WERI-Rb-1 (cell line): ENCODE measurements at places on chromosomes 11 and 22.

GRCh38 chr11:122656073-122656630, 630 bp downstream of the UBASH3B start:
- peak; percentile 16 for DNase-seq

- no peak for DNase-seq
Measured at GRCh38 chr22:49817359-49817758, 10.3 kb downstream of the BRD1 start.

- peak; percentile 17 for DNase-seq
Measured at GRCh38 chr11:33940538-33940815, 48.6 kb upstream of the LMO2 start.

DNA sequence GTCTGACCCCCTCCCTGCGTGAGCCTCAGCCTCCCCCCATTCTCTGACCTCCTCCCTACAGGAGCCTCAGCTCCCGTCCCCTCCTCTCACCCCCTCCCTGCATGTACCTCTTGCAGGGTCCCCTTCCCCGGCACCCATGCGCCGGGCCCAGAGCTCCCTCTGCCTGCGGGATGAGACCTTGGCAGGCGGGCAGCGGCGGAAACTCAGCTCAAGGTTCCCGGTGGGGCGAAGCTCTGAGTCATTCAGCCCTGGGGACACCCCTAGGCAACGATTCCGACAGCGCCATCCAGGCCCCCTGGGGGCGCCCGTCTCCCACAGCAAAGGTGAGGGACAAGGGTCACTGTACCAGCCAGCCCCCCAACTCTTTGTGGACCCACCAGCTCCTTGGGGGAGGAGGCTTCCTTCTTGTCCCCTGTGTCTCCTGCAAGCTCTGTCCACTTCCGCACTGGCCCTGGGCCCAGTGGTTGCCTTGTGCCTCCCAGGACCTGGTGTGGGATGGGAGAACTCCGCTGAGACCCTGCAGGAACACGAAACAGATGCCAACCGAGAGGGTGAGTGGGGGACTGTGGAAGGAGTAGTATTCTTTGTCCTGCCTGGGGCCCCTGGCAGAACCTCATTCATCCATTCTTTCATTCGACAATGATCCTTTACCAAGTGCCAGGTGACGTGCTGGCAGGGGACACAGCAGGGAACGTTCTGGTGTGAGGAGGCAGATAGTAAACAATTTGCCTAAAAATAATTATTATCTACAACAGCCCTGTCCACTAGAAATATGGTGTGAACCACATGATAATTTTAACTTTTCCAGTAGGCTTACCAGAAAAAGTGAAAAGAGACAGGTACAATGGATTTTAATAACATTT, 3.7 kb upstream of the RPS6KA4 start:
- peak; percentile 87 for DNase-seq

- peak; percentile 74 for DNase-seq
Measured at GRCh38 chr11:12086271-12087074, 23.9 kb upstream of the MICAL2 start.

GRCh38 chr11:61756452-61757212, 4.2 kb downstream of the MYRF start:
- no peak for DNase-seq

DNA sequence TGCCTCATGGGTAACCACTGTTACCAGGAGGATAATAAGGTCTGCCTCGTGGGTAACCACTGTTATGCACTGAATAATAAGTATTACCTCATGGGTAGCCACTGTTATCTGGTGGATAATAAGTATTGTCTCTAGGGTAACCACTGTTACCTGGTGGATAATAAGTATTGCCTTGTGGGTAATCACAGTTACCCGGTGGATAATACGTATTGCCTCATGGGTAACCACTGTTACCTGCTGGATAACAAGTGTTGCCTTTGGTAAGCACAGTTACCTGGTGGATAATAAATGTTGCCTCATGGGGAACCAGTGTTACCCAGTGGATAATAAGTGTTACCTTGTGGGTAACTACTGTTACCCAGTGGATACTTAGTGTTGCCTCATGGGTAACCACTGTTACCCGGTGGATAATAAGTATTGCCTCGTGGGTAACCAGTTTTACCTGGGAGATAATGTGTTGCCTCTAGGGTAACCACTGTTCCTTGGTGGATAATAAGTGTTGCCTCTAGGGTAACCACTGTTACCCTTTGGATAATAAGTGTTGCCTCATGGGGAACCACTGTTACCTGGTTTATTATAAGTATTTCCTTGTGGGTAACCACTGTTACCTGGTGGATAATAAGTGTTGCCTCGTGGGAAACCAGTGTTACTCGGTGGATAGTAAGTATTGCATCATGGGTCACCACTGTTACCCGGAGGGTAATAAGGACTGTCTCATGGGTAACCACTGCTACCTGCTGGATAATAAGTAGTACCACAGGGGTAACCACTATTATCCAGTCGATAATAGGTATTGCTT, 10.6 kb upstream of the NXPE4 start:
- no peak for DNase-seq

- DNase-seq: no peak
Measured at GRCh38 chr11:95917193-95918036, 6.5 kb downstream of the MTMR2 start.

- DNase-seq: peak; percentile 74
Measured at GRCh38 chr22:39913321-39913720, 12.4 kb downstream of the GRAP2 start.

DNA sequence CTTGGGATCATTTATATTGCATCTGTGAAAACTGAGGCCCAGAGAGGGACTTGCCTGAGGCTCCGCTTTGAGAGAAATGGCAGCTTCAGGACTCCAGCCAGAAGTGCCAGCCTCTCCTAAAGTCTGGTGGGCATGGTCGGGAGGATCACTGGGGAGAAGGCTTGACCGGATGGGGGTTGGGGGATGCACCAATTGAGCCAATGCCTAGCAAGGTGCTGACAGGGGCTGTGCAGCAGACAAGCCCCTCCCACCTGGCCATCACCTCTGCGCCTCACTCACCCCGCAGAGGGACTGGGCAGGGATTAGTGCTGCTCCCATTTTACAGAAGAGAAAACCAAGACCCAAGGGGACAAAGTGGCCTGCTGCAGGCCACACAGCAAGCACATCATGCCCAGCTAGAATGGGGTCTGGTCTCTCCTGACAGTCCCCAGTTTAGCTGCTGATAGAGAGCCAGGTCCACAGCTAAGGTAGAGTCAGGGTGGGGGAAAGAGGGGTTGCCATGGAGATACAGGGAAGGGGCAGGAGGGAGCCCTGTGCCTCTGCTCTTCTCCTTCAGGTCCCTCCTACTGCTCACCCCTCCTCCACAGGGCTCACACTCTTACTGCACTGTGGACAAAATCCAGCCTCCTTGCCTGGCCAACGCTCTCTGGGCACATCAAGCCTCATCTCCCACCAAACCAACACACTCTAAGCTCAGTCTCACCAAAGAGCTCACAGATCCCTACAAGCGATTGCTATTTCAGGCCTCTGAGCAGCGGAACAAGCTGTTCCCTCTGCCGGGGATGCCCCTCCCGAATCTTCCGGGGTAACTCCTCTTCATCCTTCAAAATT, 29.5 kb downstream of the TEF start:
- no peak for DNase-seq

- DNase-seq: no peak
Measured at GRCh38 chr11:27385245-27385644, 22.2 kb upstream of the CCDC34 start.

GRCh38 chr22:47291565-47292495, 529.4 kb downstream of the TBC1D22A start:
- DNase-seq: peak; percentile 1

- DNase-seq: no peak
Measured at GRCh38 chr22:35349368-35349703, 31.6 kb upstream of the HMOX1 start.

GRCh38 chr11:5696210-5696609, 6.6 kb downstream of the TRIM22 start:
- no peak for DNase-seq

GRCh38 chr11:76808996-76809395, 25.8 kb downstream of the TSKU start:
- no peak for DNase-seq

- no peak for DNase-seq
Measured at GRCh38 chr11:704228-704674, 1.8 kb upstream of the EPS8L2 start.

GRCh38 chr11:15289723-15290122, 175.0 kb downstream of the INSC start:
- DNase-seq: peak; percentile 79

GRCh38 chr22:24827296-24827695, 21.3 kb downstream of the SGSM1 start:
- no peak for DNase-seq

- DNase-seq: no peak
Measured at GRCh38 chr11:115226556-115226955, 277.7 kb downstream of the CADM1 start.

GRCh38 chr22:40463683-40464082, 93.3 kb downstream of the SGSM3 start:
- DNase-seq: no peak

DNA sequence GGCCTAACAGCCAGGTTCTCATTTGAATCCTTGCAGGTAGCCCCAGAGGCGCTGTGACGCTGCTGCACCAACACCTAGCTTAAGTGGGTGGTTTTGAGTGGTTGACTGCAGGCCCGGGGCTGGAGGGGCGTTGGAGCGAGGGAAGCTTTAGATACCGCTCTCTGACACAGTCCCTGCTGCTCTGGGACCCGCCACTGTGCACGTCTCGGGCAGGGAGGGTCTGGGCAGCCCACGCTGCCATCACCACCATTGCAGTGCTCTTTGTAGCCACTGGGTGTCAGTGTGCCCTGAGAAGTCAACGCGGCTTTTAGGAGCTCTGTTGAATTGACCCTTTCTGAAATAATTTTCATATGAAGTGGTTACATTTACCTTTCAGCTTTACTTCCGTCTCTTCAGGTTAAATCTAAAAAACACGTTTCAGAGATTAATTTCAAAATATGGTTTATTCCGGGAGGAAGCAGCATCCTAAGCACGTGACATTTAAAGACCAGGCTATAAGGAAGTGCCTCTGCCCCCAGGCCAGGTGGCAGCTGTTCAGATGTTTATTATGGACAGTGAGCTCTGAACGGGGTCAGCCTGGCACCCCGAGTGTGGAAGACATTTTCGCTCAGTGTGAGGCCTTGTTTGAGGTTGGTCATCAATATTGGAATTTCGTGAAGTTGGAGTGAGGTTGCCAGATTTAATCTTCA, 30.9 kb upstream of the PARVB start:
- DNase-seq: peak; percentile 58

- DNase-seq: no peak
Measured at GRCh38 chr22:44445307-44445680, 52.7 kb downstream of the RTL6 start.

GRCh38 chr11:77322506-77322905, 21.0 kb upstream of the GDPD4 start:
- no peak for DNase-seq

DNA sequence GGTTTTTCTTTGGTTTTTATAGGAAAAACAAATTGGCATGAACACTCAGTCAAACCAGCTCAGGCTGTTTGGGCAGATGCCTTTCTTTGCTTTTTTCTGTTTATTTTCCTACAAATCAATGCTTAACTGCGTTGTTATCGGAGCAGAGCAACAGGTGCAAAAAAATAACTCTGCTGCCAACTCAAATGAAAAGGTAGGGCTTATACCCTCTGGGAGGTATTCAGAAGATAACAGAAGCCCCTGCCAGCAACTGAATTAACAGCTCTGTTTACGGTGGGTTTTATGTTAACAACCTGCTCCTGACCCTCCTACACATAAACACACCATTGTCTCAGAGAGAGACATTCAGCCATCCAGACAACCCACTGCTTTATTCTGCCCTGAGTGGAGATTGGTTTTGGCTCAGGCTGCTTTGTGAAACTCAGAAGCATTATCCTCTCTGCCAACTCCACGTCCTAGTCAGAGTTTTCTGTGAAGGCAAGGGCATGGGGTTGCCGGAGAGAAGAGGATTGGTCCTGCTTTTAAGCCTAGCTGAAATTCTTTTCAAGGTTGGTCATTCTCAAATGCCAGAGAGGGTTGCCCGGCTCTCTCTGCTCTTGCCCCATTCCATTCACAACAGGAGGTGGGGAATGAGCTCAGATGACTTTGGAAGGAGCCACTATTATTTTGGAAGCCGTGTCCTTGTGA, 11.4 kb downstream of the EHF start:
- DNase-seq: no peak

DNA sequence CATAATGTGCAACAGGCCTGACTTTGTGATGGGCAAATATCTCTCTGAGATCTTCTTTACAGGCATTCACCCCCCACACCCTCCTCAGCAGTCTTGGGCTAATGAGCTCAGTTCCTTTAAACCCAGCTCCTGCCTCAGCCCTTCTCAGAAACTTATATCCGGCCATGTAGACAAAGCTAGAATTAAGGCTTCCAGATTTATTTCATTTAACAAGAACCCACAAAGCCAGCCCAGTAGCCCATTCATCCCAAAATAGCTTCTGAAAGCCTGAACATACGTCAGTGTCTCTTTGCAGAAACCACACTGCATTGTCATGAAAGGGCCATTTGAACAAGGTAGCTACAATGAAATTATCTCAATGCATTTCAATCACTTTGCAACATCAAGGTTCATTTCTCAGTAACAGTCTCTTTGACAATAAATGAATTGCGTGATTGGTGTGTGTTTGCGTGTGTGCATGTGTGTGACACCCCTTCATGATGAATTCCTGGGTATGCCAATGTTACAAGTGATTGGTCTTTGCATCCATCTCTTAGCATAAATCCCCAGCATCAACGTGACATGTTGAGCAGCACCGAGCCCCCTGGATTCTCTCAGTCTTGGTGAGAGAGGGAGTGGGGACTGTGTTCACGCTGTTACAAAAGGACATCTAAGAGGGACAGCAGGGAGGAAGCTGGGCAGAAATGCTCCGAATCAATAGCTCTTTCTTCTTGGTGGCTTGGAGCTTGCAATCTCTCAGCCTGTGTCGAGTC, 299.6 kb downstream of the KIRREL3 start:
- no peak for DNase-seq

- DNase-seq: no peak
Measured at GRCh38 chr11:24412722-24413121, 84.1 kb upstream of the LUZP2 start.
